ENCODE measurements at places on chromosomes 2 and 18.

- no peak for DNase-seq
Observed at GRCh38 chr2:74406035-74406434, 15.4 kb downstream of the C2orf81 start.

- DNase-seq, result no peak
Observed at GRCh38 chr18:22827741-22828140, 105.4 kb upstream of the RBBP8 start.

DNA sequence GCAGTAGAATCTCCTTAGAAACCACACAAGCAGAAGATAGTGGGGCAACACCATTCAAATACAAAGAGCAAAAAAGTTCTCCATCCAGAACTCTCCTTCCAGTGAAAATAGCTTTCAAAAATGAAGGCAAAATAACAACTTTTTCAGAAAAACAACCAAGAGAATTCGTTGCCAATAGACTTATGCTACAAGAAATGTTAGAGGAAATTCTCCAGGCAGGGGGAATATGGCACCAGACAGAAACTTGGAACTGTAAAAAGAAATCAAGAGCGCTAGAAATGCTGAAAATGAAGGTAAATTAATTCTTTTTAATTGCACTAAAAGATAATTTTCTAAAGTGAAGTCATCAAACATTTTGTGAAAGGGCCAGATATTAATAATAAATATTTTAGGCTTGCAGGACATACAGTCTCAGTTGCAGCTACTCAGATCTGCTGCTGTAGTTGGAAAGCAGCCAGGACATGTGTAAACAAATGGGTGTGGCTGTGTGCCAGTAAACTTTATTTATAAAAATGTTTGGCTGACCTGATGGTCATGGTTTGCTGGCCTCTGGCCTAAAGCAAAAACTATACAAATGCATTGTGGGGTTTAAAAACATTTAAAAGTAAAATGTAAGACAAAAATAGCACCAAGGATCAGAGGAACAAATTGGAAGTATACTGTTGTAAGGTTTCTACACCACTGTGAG, 73.7 kb upstream of the TGFA start:
- DNase-seq, result no peak

DNA sequence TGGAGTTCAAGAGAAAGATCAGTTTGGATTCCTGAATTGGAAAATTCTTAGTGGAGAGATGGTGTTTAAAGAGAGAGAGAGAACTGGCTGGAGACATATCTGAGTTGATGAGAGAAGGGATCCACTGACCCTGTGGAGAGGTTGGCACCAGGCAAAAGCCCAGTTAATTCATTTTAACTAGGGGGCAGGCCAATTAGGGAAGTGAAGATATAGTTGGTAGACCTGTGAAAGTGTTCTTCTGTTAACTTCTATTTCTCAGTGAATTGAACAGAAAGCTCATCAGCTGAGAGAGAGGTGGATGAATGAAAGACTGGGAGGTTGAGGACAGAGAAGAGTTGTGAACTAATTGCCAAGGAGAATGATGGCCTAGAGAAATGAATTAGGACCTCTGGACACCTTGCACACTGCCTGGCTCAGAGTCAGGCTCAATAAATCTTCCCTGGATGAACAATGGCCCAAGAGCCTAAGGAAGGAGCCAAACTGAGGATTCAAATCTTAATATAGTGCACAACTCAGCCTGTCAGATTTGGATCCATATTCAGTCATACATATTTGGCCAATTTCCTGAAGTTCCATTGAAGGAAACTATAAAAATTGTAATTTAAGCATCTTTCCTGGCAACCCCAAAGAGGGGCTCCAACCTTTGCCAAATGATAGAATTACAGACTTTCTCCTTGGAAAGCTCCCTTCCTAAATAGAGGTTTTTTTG, 82.2 kb upstream of the RMDN2 start:
- no peak for DNase-seq

GRCh38 chr2:70902579-70902978, 33.1 kb upstream of the ATP6V1B1 start:
- no peak for DNase-seq

DNA sequence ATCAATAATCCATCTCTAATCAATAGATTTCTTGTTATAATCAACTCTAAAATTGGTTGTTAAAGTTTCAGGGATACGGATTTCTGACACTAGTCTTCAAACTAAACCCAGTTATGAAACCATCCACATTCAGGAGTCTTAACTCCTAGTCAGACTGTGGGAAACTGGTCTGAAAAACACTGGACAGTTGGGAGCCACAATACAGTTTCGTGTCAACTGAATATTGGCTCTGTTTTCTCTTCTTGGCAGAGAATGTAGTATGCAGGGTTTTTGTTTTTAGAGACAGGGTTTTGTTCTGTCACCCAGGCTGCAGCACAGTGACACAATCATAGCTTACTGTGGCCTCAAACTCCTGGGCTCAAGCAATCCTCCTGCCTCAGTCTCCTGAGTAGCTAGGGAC, 123.1 kb downstream of the RTTN start:
- DNase-seq, result no peak

DNA sequence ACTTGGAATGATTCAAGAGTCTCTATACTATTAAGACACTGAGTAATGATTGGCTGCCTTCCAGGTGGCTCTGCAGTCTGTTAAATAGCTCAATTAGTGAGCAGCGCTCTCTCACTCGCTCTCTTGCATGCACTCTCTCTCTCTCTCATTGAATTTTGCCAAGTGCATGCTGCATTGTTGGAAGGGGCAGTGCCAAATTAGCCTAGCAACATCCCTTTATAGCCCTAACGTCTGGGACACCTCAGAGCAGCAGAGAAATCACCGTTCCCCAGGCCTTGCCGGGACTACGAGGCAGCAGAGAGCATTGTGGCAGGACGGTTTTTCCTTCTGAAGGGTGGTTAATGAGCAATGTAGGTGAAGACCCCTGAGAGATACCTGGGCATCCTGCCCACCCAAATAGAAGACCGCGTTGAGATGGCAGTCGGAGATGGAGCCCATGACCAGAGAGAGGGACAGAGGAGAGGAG, 447.6 kb upstream of the POU3F3 start:
- no peak for DNase-seq

DNA sequence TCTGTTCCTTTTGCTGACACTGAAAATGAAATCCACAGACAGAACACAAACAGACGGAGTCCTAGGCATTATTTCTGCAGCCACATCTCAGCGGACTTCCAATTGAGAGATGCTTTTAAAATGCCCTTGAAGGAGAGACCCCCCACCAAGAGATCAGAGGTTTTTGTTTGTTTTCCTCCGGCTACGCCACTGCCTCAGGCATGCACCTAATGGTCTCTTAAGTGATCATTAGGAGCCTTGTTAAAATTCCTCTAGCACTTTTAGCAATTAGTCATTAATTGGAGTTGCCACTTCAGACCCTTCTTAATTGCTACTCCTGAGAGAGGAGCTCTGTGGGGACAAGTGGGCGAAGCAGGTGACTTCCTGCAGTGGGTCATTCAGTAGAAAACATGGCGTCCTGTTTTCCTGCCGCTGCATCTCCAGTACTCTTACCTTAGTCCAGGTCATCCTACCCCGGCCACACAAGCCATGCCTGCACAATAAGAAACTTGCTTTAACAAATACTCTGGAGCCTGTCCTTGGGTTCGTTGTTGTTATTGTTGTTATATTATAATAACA, 257.7 kb upstream of the CHAC2 start:
- DNase-seq, result no peak

DNA sequence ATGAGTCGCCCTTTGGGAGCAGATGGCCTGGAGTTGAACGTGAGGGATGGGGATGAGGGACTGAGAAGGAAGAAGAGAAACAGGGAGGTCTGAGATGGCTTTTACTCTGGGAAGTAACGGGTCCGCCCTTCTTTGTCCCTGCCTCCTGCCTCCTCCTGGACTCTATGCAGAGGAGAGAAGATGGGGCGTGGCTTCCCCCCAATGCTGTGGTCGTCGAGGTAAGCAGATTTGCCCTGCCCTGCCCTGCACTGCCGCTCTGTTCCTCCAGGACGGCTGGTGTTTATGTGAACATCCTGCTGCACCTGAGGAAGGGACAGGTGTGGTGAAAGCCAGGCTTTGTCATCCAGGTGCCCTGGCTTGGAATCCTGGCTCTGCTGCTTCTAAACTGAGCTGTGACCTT, 13.5 kb upstream of the NTSR2 start:
- no peak for DNase-seq

DNA sequence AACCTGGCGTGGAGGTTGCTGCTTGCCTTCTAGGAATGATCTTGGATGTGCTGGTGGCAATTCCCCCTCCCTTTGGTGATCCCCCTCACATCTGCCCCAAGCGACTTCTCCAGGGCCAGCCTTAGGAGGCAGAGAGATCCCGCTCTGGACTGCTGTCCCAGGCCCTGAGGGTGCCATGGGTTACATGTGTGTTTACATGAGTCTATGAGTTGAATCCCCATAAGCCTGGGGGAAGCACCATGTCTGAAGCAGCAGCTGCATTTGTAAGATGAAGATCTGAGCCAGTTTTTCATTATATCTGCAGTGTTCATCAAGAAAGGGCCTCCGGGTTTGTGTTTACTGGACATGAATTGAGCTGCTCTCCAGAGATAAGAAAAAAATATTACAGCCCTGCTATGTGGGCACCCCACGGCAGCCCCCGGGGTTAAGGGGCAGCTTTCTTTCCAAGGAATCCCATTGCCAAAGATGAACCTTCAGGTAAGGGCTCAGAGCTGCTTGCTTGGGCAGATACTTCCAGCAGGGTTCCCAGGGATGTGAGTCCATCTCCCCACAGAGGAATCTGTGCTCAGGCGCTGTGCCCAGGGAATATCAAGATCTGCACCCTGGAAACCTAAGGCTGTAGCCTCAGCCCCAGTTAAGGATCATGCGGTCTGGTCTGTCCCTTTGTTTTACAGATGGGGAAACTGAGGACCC, 46.0 kb downstream of the MRPS5 start:
- DNase-seq, result peak; percentile 13

DNA sequence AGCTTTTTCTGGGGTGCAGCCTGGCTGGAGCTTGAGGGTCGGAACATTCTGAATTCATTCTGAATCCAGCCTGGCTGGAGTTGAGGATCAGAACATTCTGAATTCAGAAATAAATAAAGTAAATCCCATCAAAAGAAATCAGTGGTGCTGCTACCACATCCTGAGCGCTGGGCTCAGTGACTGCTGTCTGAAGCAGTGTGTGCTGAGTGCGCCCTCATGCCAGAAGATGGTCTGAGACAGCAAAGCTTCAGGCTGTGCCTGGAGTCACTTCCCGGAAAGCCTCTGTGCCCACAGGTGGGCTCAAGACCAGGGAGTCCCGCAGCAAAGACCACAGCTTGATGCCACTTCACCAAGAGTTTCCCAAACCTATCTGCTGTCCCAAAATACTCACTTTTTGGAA, 187.9 kb downstream of the VAPA start:
- no peak for DNase-seq

GRCh38 chr2:53379547-53379946, 388.1 kb upstream of the CHAC2 start:
- no peak for DNase-seq

- no peak for DNase-seq
Observed at GRCh38 chr2:9424447-9425164, 1.2 kb downstream of the CPSF3 start.

- no peak for DNase-seq
Observed at GRCh38 chr2:167386694-167387093, 498.4 kb downstream of the XIRP2 start.

DNA sequence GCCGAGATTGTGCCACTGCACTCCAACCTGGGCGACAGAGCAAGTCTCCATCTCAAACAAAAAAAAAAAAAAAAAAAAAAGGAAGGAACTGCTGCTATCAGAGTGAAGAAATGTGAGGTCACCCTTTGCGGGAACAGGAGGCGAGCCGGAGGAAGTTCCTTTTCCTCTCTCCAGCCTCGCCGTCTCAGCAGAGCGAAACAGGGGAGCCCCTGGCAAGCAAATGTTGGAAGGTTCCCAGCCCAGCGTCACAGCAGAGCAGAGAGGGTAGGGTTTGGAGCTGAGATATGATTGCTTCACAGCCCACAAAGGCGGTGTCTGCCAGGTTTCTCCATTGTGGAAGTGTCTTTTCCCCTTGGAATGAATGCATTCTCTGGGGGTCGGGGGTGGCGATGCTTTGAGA, 28.5 kb downstream of the SLC20A1 start:
- no peak for DNase-seq

GRCh38 chr18:54261894-54262293, 7.4 kb upstream of the POLI start:
- DNase-seq, result no peak

- peak; percentile 2 for DNase-seq
Observed at GRCh38 chr18:45962461-45962860, 4.7 kb downstream of the EPG5 start.

GRCh38 chr18:32010124-32010721, 8.4 kb upstream of the RNF125 start:
- DNase-seq, result no peak

GRCh38 chr2:235679471-235679870, 185.6 kb downstream of the AGAP1 start:
- DNase-seq, result no peak

GRCh38 chr2:96341641-96342040, 6.1 kb downstream of the NCAPH start:
- DNase-seq, result no peak

- no peak for DNase-seq
Observed at GRCh38 chr2:119327431-119327830, 39.2 kb downstream of the C2orf76 start.

- no peak for DNase-seq
Observed at GRCh38 chr18:41021089-41021488, 933.9 kb upstream of the PIK3C3 start.

DNA sequence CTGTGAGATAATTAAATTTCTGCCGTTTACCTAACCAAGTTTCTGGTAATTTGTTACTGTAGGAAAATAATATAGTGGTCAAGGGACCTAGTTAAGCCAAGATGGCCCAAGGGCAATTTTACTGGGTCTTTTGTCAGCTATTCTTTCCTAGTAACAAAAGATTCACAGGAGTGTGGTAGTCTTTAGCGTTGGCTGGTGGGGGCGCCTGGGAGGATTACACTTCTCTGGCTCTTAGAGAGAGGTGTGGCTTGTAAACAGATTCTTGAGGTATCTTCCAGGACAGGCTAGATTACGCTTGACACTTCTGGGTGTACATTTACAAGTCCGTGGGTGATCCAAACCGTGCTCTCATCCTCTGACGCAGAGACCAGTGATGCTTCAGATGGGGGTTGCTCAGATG, 3.3 kb upstream of the ACOXL start:
- DNase-seq, result no peak

DNA sequence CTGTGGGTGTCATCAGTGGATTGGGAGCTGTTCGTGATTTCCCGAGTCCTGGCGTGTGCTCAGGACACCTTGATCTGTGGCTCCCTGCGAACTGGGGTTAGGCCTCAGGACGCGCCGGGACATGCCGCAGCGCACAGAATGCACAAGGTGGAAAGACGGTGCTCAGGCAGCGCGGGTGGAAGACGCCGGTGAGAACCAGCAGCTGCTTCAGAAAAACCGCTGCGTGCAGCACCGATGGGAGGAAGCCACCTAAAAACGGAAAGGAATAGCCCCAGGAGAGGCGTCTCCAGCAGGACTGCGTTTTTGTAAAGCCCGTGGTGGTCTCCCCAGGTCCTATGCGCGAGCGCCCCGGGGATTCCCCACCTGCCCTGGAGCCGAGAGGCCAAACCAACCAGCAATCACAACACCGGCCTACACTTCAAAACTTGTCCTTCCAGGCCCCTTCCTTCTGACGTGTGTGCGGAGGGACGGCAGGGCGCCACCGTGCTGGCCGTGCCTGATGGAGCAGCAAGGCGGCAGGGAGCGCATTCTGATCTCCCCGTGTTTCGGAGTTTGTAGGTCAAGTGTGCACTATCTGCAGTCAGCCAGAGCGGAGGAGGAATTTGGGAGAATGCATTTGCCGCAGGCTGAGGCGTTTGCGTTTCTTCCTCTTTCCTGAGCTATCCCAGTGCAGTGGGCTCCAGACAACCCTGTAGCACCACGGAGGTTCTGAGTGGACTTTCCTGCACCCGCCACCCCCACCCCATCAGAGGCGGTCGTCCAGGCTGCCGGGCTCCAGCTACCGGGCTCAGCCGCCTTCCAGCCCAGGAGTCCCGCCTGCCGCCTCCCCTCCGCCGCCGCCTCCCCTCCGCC, 32.2 kb downstream of the RTP5 start:
- DNase-seq, result no peak

Measured in stimulated activated naive CD4-positive, alpha-beta T cell (primary cell).